ENCODE measurements at places on chromosomes 12 and 14.

DNA sequence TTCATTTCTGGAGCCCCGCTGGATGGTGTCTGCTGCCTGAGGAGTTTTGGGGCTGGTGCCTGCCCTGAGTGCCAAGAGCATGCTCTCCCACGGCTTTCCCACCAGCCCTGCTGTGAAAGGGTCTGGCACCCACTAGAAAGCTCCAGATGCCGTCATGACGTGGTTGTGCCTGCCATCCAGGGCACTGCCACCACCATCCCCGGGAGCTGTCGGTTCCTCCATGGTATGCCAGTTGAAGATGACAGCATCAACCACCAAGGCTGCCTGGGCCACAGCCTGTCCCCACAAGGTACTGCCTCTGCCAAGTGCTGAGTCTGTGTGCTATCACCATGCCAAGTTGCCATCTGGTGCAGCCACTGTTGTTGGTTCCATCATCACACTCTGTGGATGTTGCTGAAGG lies 85.9 kb downstream of the TTC8 start:
- DNase-seq, result no peak

GRCh38 chr14:68949601-68949965 lies 29.5 kb downstream of the ACTN1 start:
- DNase-seq, result no peak

- DNase-seq, result peak; percentile 39
These were observed 22.4 kb upstream of the FBXO21 start for GRCh38 chr12:117212563-117213190.

DNA sequence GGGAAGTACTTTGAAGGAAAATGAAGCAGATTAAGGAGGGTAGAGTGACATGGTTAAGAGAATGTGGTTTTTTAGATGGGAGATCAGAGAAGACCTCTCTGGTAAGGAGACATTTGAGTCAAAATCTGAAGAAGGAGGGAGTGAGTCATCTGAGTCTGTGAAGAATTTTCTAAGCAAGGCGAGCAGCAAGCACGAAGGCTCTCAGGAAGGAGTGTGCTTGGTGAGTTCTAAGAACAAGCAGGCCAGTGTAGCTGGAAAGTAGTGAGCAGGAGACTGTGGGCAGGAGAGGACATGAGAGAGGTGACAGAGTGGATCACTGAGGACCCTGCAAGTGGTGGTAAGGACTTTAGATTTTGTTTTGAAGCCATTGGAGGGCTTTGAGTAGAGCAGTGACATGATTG lies 76.3 kb upstream of the FUT8 start:
- peak; percentile 28 for DNase-seq

GRCh38 chr14:53376064-53376463 lies 222.9 kb upstream of the DDHD1 start:
- DNase-seq, result no peak

- DNase-seq, result no peak
These were observed 33.6 kb upstream of the TMEM179 start for GRCh38 chr14:104638190-104638589.

GRCh38 chr12:124923905-124924734 lies 9.7 kb upstream of the UBC start:
- no peak for DNase-seq

DNA sequence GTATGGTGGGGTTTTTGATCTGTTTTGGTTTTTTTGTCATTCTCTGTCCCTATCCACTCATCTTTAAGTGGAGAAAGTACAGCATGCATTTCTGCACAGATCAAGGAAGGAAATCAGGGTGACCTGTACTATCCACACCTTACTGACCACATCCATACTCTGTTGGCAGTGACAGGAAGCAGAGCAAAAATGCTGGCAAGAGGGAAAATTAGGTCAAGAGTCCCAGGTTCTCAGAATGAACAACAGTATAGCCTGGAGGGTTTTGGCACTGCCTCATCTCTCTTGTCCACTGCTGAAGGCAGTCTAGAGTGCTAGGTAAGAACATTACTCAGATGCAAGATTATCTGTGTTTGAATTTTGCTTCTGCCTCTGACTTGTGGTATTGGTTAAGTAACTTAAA lies 70.7 kb downstream of the TAOK3 start:
- DNase-seq, result no peak

Data from activated gamma-delta T cell treated with anti-CD3 and anti-CD28 coated beads, Interleukin-2, amount 50 U/mL, for 16 hours (primary cell).